Renal cortex interstitium (tissue), 15 donors: ENCODE measurements at places on chromosomes 13 and 19. TPM values are rescaled to one million over a fixed set of nuclear protein-coding genes. Genes with fewer than 3 reads are reported as not detected.

DNA sequence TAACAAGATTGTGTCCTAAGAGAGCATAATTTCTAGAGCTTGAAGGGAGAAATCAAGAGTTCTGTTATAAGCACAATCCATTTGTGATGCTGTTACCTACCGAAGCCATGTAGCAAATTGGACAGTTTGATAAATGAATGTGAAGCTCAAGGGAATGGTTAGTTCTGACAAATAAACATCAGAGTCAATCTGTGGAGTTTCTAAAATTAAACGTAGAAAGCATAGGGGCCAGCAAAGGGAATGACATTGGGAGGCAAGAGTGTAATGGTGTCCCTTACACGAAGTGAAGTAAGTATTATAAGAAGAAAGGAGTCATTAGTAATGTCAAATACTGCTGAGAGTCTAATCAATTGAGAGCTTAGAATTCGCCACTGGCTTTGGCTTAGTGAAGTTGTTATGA, 200.2 kb upstream of the SLITRK1 start:
- no peak for DNase-seq

The RGCC gene
- 15.8 TPM for polyA plus RNA-seq

The MRI1 gene
- polyA plus RNA-seq: 42.0 TPM

The PAK4 gene
- 71.0 TPM for polyA plus RNA-seq

DNA sequence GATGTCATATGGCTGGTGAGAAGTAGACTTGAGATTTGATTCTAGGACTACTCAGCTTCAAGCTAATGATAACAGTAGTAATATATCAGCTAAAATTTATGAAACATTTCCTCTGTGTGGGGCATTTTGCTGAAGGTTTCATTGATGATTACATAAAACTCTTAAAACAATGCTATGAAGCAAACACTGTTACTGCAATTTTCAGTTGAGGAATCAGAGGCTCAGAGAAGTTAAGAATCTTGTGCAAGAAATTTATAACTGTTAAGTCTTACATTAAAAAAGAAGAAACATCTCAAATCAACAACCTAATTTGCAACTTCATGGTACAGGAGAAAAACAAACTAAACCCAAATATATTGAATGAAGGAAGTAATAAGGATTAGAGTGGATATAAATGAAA, 10.3 kb downstream of the CEACAM8 start:
- no peak for DNase-seq
